ENCODE measurements at places on chromosomes 7 and 10.
A peak's percentile ranks its signal among the peaks of the same experiment; 100 is the strongest.

DNA sequence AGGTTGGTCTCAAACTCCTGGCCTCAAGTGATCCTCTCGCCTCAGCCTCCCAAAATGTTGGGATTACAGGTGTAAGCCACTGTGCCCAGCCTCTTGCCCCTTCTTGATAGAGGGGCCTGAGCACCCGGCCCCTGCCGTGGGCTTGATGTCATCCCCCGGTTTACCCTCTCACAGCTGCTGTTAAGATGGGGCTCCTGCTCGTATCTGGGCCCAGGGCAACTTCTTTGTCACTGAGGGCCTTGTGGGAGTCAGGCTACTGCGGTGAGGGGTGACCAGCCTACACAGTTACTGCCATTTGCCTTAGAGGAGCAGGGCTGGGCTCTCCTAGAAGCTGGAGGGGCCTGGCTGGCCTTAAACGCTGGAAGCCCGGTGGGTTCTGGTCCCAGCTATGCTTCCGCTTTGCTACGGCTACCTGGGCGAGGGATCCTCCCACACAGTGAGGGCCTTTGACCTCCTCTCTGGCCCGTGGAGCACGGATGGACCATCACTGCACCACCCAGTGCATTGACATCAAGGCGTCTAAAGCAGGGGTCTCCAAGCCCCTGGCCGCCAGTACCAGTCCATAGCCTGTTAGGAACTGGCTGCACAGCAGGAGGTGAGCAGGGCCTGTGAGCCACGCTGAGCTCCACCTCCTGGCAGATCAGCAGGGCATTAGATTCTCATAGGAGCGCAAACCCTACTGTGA, 1.1 kb upstream of the TMEM130 start:
- DNase-seq = no peak

DNA sequence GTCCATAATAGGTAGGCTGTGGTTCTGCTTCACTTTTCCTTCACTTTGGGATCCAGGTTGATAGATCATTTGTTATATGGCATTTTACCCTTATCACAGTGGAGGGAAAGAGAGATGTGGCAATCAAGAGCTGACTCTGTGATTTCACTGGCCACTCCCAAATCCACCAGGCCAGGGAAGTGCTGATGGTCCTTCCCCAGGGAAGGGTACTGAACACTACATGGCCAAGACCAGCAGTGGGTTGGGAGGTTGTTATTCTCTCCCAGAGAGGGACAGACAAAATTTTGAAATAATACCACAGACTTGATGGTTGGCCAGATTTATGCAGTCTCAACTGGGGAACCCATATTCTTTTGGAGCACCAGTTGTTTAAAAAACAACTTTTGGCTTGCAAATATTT, 102.5 kb downstream of the SND1 start:
- DNase-seq = no peak

DNA sequence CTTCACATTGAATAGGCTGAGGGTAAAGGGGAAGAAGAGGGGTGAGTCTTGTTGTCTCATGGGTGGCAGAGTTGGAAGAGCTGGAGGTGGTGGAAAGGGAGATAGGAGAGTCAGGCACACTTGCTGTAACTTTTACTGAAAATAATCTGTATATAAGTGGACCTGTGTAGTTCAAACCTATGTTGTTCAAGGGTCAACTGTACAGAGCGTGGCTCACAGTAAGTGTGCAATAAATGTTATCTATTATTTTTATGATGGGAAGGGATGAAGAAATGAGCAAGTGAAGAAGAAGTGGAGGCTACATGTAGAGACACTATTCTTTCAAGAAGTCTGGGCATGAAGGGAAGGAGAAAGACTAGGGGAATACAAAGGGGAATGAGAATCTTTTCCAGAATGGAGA, 71.5 kb upstream of the FAM133B start:
- no peak for DNase-seq

DNA sequence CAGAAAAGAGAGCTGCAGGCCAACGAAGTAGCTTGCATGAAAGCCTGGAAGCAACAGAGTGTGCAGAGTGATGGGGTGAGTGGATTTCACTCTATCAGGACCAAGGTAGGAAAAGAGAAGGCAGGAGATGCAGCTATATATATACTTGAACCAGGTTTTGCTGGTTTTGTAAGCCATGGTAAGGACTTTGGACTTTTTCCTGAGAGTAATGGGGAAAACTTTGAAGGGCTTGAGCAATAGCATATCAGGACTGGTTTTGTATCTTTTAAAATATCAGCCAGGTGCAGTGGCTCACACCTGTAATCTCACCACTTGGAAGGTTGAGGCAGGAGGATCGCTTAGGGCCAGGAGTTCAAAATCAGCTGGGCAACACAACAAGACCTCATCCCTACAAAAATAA, 120.6 kb upstream of the NRP1 start:
- DNase-seq = no peak

GRCh38 chr7:98795741-98796493, 73.9 kb downstream of the TMEM130 start:
- no peak for DNase-seq

DNA sequence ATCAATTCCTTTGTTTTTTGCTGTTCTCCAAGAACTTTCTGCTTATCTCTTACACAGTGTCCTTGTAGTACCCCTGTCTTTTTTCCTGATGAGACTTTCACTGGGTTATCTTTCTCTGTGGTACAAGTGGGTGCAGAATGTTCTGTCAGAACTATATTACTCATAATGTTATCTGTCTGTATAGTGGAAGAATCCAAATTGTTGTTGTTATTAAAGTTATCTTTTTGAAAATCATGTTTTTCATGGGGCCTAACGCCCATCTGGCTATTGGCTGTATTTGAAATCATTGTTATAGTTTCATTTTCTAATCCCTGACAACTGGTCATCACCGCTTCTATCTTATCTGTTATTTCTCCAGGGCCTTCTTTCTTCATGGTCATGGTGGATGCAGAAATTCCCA, 163.0 kb upstream of the CCDC6 start:
- no peak for DNase-seq

- DNase-seq = no peak
Observed at GRCh38 chr7:23357190-23358093, 58.3 kb downstream of the MALSU1 start.

DNA sequence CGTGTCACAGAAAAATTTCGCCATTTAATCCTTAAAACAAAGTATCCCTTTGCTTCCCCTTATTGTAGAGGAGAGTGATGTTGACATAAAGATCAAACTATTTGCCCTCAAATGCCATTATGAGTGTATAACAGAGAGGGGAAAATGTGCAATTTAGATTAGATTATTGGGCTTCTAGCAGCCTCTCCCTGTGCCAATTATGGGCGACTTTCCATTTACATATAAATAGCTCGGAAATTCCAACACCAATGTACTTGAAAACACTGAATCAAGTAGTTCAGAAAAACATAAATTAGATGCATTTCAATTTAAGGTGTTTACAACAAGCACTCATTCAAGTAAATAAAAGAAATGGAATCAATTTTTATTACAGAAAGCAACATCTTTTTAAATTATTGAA, 64.6 kb upstream of the LRRN3 start:
- no peak for DNase-seq

- DNase-seq = no peak
Observed at GRCh38 chr10:1153251-1153763, 97.1 kb downstream of the WDR37 start.

DNA sequence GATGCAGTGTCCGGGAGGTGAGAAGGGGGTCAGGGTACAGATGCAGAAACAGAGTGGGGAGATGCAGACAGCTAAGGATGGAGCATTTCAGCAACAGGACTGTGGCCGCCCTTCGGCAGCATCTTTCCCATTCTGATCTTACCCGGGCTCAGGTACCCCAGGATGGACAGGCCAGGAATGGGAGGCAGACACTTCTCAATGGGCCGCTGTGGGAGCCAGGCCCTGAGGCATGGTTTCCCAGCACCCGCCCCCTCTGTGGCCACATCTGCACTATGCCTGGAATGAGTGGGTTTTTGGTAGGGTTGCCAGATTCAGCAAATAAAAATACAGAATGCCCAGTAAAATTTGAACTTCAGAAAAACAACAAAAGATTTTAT, 105.2 kb upstream of the CTBP2 start:
- no peak for DNase-seq

DNA sequence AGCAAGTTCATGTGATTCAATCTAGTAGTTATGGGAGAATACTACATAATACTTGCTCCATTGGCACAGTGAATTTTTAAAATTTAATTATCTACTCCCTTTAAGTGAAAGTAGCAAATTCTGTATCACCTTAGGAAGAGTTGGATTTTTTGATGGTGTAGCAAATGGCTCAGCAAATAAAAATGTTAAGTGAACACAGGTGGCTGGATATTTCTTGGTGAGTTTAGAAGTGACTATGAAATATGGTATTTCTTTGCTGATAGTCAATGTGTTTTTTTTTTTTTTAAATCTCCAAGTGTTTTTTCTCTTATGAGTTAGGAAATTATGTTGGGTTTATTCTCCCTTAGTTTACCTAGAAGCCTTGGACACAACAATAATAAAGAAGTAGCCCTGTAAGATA, 67.8 kb downstream of the CREM start:
- no peak for DNase-seq

- DNase-seq = peak; percentile 36
Observed at GRCh38 chr7:82605247-82605864, 161.8 kb upstream of the CACNA2D1 start.

DNA sequence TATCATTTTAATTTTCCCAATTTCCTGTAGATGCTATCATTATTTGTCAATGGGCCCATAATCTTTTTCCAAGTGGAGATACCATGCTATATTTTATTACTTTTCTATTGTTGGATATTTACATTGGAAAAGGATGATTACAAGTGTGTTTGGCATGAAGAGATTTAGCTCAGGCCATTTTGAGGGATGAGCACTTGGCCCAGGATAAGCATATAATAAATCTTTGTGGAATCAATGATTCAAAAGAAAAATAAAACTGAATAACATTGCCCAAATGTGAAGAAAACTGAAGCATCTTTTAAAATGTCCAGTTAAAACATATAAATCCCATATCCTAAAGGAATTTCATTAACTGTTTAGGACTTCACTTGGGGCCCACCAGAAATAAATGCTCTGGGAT, 260.9 kb upstream of the BMPER start:
- no peak for DNase-seq

GRCh38 chr10:51035344-51035743, 38.9 kb upstream of the PRKG1 start:
- no peak for DNase-seq

DNA sequence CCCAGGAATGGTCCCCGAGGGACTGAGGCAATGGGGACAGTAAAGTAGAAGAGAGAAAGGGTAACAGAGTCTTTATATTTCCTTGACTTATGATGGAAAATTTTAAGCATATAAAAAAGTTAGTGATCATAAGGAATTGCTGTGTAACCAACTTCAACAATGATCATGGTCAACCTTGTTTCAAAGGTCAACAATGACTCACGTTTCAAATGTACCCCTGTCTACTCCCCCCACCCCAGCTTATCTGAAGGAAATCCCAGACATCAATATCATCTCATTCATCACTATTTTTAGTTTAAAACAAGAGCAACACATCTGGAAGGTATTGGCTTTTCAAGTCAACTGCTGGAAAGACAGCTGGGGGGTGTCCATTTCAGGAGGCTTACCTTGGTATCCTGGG, 92.9 kb downstream of the SMURF1 start:
- DNase-seq = no peak

Measured in NCI-H2107 (cell line).